ENCODE measurements at places on chromosomes 6 and 20. TPM values are rescaled to one million over a fixed set of nuclear protein-coding genes. Genes with fewer than 3 reads are reported as not detected.

DNA sequence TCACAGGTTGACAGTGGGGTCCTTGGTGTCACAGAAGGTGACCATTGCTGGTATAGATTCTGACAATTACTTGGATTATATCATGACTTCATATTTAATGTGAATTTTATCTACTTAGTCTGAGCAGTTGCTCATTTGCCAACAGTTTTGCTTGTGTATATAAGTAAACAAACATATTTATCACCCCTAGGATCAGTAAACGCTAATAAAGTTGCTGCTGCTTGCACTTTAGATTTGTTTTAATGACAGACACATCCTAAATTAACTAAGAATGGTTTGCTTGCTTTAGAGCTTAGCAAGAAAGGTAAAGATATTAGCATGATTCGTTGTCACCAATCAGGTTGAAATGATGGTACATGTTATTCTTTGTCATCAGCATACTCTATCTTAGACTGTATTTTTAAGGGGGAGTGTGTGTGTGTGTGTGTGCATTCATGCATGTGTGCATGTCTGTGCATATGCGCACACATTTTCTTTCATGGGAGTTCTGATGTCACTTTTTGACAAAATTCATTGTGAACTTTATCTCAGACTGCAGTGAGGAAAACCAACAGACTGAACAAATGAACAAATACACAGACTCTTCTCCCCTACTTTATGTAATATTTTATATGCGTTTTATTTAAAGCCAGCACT is 782.6 kb upstream of the FLRT3 start:
- DNase-seq = no peak

DNA sequence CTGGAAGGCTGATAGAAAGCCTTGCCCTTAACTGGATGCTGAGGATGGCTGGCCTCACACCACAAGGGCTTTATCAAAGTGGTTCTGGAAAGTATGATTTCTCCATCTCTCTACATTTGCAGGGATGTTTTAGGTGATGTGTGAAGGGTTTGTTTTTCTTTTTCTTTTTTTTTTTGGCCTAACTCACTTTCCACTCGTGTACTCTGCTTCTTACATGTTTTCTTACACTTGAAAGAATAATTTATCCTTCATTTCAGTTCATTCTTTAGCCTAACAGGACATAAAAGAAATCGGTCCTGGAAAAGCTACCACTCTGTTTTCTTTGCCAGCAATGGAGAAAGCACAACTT is 41.2 kb downstream of the ISM1 start:
- no peak for DNase-seq

- no peak for DNase-seq
Measured at GRCh38 chr6:26311385-26312095, 53.5 kb upstream of the BTN3A2 start.

- DNase-seq = no peak
Measured at GRCh38 chr20:8190043-8190880, 58.2 kb downstream of the PLCB1 start.

DNA sequence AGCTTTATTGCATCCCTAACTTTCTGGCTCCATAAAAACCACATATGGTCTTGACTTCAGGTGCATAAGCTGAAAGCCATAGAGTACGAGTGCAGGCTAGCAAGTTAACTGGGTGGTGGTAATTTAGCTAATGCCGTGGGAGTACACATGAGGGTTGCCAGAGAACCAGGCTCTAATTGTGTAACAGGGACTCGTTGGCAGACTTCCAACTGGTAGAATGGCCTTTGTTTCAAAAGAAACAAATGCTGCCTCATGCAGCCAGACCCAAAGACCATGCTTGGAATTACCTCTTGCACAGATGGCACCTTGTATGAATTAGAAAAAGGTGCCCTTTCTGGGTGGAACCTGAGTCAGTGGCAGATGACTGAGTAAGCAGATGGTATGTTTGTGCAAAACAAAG is 73.2 kb downstream of the LY86 start:
- DNase-seq = no peak

DNA sequence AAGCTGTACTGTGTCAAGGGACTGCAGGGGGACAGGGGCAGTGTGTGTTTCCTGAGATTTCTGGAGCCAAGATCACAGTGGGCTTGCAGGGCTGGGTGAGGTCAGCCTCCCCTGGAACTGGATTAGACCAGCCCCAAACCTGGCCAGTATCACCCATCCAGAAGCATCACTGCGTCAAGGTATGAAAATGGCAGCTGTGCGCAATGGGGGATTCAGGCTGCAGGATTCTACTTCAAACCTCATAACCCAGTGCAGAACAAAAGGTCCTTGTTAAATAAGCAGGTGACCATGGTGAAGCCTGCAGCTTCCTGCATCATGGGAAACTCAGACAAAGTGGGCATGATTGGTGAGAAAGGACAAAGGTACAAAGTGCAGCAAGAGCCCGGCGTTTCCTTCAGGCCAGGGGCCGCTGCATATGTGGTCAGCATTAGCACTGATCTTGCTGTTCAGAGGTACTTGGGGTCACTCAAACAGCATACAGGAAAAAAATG is 33.4 kb downstream of the TRAF3IP2 start:
- DNase-seq = no peak

GRCh38 chr6:164409309-164410009 is 899.9 kb downstream of the C6orf118 start:
- no peak for DNase-seq

DNA sequence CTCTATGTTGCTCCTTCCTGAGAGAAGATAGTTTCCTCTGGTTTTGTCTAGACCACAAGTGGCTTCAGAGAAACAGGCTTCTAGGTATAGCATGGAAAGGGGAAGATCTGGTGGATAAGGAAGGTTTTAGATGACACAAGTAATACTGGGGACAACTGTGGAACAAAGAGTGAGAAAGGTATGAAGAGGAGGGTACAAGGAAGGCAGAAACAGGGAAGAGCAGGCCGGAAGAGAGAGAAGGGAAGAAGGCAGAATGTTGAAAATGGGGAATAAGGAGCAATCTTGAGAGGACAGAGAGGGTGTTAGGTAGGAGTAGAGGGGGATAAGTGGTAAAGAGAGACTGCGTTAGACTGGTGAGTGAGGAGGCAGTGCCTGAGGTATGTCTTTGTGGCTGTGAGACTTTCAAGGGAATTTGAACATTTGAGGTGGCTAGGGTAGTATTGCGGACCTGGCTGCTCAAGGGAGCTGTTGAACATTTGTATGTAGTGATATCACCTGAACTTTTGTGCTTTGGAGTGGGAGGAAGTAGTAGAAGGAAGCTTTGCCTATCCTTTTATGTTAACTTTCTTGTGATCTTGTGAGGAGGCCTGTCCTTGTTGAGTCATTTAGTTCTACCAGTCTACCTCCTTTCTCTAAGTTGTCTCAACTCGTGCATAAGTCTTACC is 69.5 kb downstream of the FOXO3 start:
- no peak for DNase-seq

DNA sequence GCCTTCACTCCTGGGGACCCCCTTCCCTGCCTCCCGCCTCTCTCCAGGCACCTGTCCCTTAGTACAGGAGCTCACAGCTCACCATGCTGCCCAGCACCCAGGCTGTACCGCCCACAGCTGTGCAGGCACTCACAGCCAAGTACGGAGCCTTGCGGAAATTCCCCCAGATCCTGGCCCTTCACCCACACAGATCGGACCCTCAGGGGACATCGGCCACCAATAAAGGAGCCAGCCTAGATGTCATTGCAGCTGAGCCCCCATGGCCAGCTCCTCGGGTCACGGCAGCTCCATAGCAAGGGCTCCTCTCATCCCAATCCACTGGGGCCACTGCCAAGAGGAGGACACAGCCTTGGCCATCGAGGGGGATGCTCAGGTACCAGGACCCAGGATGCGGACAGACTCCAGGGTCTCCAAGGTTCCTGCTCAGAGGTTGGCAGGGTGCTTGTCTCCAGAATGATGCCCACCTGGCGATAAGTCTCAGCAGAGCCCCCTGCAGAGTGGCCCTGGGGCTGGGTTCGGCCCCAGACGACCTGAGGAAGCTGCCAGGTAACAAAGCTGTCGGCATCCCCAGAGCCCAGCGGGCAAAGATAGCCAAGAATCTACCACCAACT is 82.3 kb downstream of the YTHDF1 start:
- DNase-seq = peak; percentile 41

GRCh38 chr6:54291146-54291545 is 17.1 kb upstream of the TINAG start:
- DNase-seq = no peak

- no peak for DNase-seq
Measured at GRCh38 chr6:14807130-14807529, 438.7 kb upstream of the JARID2 start.

GRCh38 chr6:113127786-113128419 is 729.2 kb upstream of the MARCKS start:
- no peak for DNase-seq

DNA sequence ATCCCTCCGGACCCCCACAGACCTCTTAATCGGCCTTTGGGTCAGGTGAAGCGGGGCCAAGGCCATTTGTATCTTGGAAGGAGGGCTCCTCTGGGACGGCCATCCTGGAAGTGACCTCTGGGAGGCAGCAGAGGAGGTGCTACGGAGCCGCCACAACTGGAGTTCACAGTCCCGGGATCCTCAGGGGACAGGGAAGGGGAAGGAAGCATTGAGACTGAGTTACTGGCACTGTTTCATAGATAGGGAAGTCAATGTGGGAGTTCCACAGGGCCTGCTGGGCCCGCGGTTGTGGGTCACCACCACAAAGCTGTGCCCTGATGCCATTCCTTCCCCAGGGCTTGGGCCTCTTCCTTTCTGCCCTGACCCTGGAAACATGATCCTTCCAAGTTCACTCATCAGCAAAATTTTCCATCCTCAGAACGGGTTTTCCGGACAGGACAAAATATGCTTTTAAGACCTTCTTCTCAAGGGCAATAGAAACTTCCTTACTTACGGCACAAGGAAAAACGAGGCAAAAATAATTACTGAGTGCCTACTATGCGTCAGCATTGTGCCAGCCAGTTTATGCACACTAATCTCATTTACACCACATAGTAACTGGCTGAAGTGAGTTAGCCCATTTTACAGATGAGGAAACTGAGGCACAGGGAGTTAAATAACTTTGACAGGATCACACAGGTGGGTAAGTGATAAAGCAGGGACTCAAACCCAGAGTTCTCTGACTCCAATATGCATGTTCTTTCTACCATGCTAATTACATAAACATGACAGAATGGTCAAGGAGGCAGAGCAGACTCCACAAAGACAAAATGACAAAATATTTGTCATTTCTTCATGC is 143.8 kb downstream of the UNC5CL start:
- no peak for DNase-seq

- DNase-seq = no peak
Measured at GRCh38 chr20:20480689-20481088, 112.8 kb downstream of the INSM1 start.

DNA sequence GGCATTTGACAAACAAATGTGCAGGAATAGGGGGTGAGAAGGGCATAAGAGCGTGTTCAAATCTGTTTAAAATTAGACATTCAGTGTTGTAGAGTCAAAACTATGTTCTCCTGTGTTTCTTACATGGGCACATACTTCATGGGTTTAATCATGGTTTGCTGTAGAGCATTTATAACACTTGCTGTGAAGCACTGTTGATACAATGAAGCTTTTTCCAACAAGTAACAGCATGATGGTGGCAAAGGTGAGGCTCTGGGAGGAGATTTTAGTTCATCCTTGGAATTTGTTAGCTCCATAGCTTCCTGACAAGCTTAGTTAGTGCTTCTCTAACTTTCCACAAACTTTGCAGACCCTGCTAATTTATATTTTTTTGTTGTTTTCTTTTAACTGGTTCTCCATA is 900.7 kb downstream of the TFAP2A start:
- no peak for DNase-seq

DNA sequence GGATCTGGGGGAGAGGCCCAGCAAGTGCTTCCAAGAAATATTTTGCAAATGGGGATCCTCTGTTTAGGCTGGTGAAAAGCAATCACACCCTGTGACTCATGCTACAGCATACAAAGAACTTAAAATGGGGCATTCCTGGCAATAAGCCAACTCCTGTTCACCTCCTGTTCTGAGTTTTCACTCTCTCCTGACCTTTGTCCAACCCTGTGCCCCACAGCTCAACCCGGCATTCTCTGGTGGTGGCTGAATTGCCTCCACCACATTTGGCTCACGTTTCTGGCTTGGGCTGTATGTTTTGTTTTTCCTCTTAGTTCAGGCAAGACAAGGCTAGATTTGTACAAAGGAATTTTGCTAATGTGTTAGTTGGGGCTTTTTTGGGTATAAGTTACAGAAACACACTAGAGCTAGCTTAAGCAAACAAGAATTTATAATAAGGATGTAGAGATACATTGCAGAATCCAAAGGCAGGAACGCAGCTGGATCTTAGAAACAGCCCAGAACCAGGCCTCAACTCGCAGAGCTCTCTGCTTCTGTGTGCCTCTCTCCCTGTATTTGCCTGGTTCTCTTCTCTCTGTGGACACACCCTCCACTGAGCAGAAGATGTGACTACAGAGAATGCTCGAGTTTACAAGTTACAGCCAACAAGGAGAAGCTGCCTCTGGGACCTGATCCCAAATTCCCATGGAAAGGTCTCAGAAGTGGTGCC is 9.4 kb downstream of the ABCC10 start:
- no peak for DNase-seq

DNA sequence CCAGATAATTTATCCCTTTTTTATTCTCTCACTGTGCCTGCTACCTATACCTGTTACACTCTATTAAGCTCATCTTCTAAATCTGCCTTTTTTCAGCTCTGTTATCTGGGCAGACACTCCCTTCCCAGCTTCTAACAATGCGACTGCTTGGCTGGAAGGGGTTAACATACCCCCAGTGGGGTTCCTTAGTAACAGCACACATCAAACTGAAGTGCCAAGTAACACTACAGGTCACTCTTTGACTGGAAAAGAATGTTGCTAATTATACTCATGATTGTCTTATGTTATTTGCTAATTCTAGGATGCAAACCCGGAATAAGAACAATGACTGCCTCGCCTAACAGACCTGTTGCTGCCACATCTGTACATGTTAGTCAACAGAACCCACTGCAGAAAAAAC is 203.5 kb downstream of the EPM2A start:
- DNase-seq = no peak

DNA sequence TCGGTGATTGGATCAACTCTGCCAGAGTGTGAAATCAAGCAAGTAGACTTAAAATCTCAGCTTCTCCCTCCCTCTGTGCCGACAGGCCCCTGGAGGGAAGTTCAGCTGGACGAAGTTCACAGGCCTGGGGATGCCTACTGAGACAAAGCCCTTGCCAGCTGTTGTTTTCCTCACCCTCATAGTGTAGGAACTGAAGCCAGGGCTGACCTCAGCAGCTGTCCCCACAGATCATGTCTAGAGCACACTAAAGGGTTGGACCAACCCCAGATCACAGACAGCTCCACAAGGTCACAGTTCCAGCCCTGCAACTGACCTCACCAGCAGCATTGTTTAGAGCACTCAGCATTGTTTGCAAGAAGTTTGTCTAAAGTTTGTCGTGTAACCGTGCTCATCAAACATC is 261.9 kb upstream of the ECI2 start:
- no peak for DNase-seq

DNA sequence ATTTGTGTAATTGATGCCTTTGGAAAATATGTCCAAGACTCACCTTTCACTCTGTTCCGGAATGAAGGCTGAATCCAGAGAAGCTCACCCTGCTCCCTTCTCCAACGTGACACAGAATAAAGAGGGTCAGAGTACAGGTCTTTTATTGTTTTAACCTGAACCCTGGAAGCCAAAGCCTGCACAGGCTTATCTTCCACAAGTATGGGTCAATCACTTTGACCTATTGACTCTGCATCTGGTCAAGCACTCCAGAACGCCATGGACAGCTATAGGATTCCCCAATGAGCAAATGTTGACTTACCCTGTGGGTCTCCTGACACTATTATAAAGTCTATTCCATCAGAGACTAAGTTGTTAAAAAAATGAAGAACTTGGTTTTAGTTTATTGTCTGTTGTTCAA is 158.4 kb upstream of the MYLIP start:
- no peak for DNase-seq

Gene ULBP1
- total RNA-seq = not detected

Gene SLC17A1
- total RNA-seq = not detected

Gene DNMT3B
- 1.6 TPM for total RNA-seq

Gene TMEM200A
- total RNA-seq = 2.3 TPM

Gene IL20RA
- total RNA-seq = not detected

Gene PRKN
- 11.2 TPM for total RNA-seq
